ENCODE measurements at places on chromosomes 5 and 9.

GRCh38 chr9:120353506-120353905, 226.5 kb downstream of the CDK5RAP2 start:
- no peak for DNase-seq

DNA sequence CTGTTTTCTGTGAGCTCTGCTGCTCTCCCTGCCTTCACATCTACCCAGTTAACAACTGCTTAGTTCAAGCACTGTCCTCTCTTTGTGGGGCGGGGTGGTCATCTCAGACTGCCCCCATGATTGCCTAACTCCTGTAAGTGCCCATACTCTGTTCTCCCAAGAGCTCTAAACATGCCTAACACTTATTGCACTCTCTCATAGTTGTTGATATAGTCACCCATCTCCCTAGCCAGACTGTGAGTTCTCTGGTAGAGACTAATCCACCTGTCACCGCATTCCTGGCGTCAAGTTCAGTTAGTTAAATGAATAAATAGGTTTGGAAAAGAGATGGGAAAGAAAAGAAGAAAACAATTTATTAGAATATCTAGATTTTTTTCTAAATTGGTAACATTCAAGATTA, 18.3 kb upstream of the MUSK start:
- no peak for DNase-seq

- no peak for DNase-seq
Observed at GRCh38 chr9:93659837-93660177, 83.4 kb downstream of the PHF2 start.

DNA sequence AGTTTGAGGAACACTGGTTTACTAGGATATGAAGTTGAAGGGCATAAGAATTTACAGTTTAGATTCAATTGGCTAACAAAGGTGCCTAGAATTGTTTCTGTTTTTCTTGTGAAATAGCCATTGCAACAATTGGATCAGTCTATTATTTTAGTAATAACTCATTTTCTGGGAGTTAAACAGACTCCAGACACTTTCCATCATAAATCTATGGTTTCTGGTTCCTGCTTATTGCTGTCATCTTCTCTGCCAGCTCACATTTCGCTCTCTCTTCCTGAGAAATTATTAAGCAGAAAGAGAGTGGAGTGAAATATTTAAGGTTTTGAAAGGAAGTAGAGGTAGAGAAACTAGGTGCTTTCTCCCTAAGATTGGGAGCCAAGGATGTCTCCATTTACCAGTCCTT, 165.1 kb upstream of the PRR16 start:
- no peak for DNase-seq

GRCh38 chr5:108111736-108112135, 270.2 kb downstream of the FBXL17 start:
- no peak for DNase-seq

DNA sequence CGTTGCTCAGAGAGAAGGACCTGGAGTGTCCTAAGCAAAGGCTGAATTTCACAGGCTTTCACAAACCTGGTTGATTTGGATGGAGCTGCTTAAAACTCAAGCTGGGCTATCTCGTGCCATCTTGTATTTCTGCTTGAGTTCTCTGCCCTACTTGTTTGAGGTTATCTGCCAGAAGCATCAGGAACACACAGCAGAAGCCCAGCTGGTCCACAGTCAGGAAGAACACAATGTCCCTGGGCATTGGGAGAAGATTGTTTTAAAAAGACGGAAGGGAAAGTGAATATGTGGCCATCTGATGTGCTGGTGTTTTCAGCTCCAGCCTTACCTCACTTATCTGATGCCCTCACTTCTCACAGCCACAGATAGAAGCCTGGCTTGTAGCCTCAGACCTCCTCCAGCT, 32.9 kb upstream of the SLC36A1 start:
- no peak for DNase-seq

GRCh38 chr5:135222771-135223170, 176.3 kb downstream of the MACROH2A1 start:
- no peak for DNase-seq

DNA sequence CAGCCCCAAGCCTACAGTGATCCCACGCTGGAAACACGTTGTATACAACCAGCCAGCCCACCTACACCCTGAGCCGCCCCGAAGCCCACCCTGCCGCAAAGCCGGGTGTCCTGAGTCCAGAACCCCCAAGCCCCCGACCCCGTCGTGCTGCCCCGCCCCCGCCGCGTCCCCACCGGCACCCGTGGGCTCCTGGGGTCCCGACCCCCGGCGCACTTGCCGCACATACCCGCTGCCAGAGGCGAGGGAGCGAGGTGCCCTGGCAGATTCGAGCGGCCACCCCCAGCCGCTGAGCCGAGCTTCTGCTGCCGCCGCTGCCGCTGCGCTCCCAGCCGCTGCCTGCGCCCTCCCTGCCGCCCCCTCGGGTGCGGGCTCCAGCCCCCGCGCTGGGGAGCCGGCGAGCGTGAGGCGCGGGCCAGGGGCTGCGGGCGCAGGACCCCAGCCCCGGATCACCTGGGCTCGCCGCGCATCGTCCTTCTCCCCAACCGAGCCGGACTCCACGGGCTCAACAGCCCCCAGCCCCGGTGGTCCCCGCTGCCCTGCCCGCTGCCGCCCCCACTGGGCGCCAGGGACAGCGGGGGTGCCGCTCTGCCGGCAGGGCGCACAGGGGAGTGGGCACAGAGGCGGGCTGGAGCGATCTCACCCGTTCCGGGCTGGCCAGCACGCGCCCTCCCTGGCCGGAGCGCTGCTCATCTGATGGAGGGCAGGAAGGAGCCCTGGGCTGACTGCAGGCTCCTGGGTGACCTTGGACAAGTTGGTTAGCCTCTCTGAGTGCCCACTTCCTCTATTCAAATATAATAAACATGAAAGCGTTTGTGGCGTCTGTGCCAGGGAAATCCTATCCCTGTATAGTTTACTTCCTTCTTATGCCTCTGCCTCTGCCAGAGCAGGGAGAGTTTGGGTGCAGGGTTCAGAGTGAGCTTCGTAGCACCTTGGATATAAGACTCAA, at the start of gene HTR4:
Gene HTR4, minus strand, starts transcription at position 692 of the 946 bp plus-strand sequence. CDS start 17,513 bp downstream, outside the sequence.
- no peak for DNase-seq

DNA sequence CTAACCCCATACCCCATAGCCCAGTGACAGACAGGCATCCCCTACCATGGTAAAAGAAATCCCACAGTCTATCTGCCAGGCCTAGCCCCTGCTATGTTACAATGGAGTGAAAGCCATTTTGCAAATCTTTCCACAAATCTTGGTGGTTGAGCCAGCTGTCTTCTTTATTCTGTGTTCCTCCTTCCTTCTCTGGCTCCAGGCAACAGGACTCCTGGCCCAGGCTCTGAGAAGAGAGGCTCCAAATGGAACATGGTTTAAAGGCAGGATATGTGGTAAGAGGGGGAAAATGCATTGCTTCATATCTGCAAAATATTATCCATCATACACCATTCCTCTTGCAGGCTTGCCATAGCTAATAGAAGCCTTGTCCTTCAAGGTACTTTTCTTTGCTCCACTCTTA, 25.2 kb downstream of the FGF1 start:
- no peak for DNase-seq

DNA sequence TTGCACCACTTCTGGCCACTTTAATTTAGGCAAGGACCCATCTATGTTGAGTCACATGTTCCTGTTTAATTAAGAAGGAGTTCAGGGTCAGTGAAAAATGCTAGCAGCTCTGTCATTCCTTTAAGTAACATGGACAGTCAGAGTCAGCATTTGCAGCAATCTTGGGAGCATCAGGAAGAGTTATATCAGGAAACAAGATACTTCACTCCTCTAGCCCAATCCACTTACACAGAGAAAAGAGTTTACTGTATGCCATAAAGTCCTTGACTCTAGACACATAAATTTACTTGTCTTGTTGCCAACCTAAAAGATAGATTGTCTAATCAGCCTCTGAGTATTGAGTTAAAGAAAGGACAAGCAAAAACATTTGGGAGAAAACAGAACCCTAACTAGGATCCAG, 266.7 kb downstream of the PJA2 start:
- no peak for DNase-seq

DNA sequence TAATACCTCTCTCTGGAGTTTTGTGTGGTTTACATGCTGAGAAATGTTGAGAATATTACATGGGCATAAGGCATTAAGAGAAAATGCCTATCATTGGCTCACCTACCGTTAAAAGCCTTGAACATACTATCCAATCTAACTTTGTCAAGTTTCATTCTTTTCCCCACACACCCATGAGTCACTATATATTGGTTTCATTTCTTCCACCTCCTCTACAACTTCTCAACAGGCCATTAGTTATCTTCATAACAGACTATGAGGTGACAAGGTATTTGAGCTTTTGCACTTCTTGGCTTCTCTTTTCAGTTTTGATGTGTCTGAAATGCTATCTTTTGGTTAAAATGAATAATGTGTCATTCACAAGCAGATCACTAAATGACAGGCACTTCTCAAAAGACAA, 288.0 kb downstream of the KCNN2 start:
- no peak for DNase-seq

- DNase-seq, result no peak
Observed at GRCh38 chr5:153361735-153362409, 128.6 kb upstream of the GRIA1 start.

GRCh38 chr5:60332244-60333004, 367.5 kb downstream of the DEPDC1B start:
- no peak for DNase-seq

- DNase-seq, result no peak
Observed at GRCh38 chr9:101139082-101139481, 110.6 kb downstream of the PLPPR1 start.

DNA sequence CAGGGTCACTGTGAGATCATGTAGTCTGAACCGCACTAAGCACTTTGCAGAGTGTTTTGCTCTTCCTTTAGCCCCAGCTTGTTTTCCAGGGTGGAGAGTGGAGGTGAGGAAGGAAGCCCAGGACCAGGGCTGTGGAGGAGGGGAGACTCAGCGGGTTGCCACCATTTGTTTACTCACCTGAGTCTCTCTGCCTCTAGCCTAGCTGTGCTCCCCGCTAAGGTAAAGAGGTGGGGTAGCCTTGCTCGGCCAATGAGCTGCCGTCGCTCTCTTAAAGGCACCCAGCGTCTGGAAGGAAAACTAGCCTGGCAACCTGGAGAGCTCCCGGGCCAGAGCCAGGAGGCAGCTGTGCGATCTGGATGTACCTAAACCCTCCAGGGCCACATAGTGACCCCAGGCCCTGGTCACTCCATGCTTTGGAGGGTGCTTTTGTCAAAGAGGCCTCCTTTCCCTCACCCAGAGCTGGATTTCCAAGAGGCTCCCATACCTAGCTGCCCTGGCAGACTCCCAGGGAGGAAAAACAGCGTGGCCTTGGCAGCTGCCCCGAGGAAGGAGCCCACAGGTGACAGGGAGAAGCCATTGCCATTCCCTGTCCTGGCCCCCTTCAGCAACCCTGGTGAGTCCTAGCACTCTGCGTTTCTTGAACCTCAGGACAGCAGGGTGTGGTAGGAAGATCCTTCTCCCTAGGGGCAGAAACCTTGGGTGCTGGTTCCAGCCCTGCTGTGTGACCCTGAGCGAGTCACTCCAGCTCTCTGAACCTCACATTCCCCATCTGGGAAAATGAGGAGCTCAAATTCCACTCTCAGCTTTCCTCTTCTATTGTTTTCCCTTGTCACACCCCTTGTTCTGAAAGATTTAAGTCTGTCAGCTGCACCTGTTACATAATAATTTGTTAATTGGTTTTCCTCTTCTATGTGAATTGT, 42.4 kb upstream of the LARP1 start:
- no peak for DNase-seq

DNA sequence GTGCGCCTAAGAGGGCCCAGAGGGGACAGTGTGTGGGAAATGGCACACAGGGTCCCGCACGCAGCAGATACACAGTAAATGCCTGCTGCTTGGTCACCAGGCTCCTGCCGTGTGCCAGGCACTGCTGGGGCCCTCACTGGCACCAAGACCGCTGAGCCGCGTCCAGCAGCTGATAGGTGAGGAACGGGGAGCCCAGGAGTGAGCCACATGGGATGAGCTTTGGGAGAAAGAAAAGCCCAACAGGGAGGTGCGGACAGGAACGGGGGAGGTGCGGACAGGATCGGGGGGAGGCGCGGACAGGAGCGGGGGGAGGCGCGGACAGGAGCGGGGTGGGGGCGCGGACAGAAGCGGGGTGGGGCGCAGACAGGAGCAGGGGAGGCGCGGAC, 16.5 kb downstream of the GPSM1 start:
- no peak for DNase-seq

GRCh38 chr5:36478646-36479317, 127.6 kb upstream of the SLC1A3 start:
- no peak for DNase-seq

DNA sequence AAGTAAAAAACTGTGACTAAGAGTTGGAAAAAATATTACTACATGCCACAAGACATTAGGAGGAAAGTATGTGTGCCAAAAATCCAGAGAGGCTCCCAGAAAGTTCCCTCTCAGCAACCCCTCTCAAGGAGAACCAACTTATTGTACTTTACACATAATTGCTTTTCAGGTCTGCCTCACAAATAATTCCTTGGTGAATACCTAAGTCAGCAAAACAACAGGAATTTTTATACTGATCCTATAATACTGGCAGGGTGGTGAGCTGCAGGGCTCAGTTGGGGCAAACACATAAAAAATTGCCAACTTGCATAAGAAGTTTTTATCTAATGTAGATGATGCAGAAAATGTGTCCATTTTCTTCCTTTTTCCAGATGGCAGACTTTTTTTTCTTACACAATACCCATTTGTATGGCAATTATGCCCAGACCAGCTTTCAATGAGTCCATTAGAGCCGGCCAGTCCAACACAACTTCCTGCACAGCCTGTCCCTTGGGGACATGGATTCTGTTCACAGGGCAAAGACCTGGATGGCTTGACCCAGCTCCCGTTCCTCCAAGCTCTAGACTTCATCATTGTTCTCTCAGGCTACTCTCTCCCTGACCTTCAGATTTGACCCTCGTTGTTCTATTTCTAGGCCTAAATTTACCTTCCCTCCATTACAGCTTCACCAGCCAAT, 31.3 kb downstream of the MARCHF3 start:
- DNase-seq, result no peak

GRCh38 chr5:104635227-104635626, 1072.6 kb upstream of the NUDT12 start:
- DNase-seq, result no peak

DNA sequence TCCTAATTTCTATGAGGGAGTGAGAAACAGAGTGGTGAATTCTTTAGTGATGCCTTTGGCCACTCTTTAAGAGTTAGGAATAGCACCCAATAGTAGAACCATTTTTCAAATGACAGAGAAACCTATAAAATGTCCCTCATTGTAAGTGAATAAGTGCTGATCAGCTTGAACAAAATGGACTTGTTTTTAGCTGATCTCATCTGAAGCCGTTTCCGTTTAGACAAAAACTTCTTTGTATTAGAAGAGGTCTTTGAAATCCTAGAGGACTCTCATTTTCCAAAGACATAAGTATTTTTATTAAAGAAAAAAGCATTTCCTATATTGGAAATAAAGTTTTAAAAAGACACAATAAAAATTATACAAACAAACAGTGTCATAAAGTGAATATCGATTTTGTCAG, 273.9 kb downstream of the ARHGEF28 start:
- no peak for DNase-seq

- DNase-seq, result no peak
Observed at GRCh38 chr5:55333017-55333416, 25.2 kb downstream of the MTREX start.

- no peak for DNase-seq
Observed at GRCh38 chr9:107540164-107540561, 50.6 kb upstream of the KLF4 start.

- DNase-seq, result no peak
Observed at GRCh38 chr9:34802916-34803315, 93.0 kb upstream of the CCL21 start.

- no peak for DNase-seq
Observed at GRCh38 chr5:126433701-126434100, 10.5 kb downstream of the GRAMD2B start.
